ENCODE measurements at places on chromosomes 5 and 9. TPM values are rescaled to one million over a fixed set of nuclear protein-coding genes. Genes with fewer than 3 reads are reported as not detected.

- no peaks in the 10 kb centered on the region for H3K36me3 ChIP-seq
- DNase-seq: no peak
- H3K4me3 ChIP-seq: no peak overlapping the region
- H3K4me1 ChIP-seq: no peaks in the 10 kb centered on the region
Observed at GRCh38 chr9:99595796-99596195, 225.9 kb upstream of the NR4A3 start.

The FBP2 gene
- polyA plus RNA-seq: not detected

- H3K36me3 ChIP-seq: no peaks in the 10 kb centered on the region
- no peak for DNase-seq
- H3K4me1 ChIP-seq: peaks cover 22% of the 10 kb centered on the region
- no peaks in the 10 kb centered on the region for H3K27me3 ChIP-seq
Observed at GRCh38 chr9:135299651-135300345, 179.8 kb upstream of the PPP1R26 start.

GRCh38 chr5:55668356-55668755, 43.8 kb downstream of the SLC38A9 start:
- no peak for DNase-seq
- H3K36me3 ChIP-seq: no peaks in the 10 kb centered on the region
- H3K4me3 ChIP-seq: no peak overlapping the region
- H3K27ac ChIP-seq: 0 out of 2 replicates have a peak overlapping the region, but pooled peaks have one; percentile 20
- no peaks in the 10 kb centered on the region for H3K4me1 ChIP-seq

- no peak for DNase-seq
- H3K4me1 ChIP-seq: no peaks in the 10 kb centered on the region
- H3K4me3 ChIP-seq: no peak overlapping the region
- no peaks in the 10 kb centered on the region for H3K27me3 ChIP-seq
Observed at GRCh38 chr9:76116913-76117312, 226.4 kb downstream of the PCSK5 start.

The SPATA31E1 gene
- 0.05 TPM for polyA plus RNA-seq

DNA sequence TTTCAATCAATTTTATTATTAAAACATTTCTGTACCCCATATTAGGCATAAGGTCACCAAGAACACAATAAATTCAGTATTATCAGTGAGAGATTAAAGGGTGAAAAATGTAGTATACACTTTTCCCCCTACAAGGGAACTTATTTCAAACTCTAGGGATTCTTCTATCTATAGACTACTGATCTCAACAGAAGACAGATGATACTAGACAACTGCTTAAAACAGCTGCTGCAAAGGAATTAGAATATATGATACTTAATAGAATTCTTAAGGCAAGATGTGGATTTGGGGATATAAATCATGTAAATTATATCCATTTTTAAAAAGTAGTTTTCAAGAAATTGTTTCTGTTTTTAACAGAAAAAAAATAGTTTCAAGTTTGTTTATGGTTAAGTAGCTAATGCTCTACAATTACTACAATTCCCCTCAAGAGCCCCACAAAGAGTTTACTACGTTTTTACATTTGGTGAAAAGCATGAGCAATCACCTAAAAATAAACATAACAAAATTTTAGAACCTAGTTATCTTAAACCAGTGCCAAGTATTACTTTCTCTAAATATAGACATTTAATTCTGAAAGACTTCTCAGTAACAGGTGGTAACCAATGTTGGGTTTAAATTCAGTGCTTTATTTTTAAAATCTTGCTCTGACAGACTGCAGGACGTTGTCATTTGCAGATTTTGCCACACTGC, 6.0 kb downstream of the KIF24 start:
- no peak overlapping the region for H3K27ac ChIP-seq
- no peaks in the 10 kb centered on the region for H3K36me3 ChIP-seq
- H3K27me3 ChIP-seq: no peaks in the 10 kb centered on the region
- H3K4me1 ChIP-seq: peaks cover 3% of the 10 kb centered on the region

GRCh38 chr5:174571662-174572397, 152.6 kb upstream of the MSX2 start:
- H3K27ac ChIP-seq: no peak overlapping the region
- H3K4me1 ChIP-seq: no peaks in the 10 kb centered on the region
- H3K27me3 ChIP-seq: no peaks in the 10 kb centered on the region
- no peak overlapping the region for H3K4me3 ChIP-seq
- H3K36me3 ChIP-seq: no peaks in the 10 kb centered on the region
- DNase-seq: peak; percentile 52

The GDA gene
- polyA plus RNA-seq: 4.0 TPM

DNA sequence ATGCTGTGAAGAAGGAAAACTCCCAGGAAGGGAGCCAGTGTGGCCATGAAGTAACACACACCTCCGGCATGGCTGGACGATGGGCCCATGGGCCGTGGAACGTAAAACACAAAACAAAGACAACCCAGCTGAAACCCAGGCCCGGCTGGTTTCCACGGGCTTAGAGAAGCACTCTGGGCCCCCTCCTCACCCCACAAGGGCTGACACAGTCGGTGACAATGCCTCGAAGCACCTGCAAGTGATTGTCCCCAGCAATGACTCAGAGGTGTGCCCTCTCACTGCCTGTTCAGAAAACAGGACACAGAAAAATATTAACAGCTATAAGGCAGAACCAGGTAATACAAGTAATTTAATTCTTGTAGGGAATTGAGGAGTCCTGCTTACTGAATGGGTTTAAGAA, 135.3 kb downstream of the ROR2 start:
- peaks cover 9% of the 10 kb centered on the region for H3K4me1 ChIP-seq
- no peaks in the 10 kb centered on the region for H3K36me3 ChIP-seq
- DNase-seq: no peak
- no peak overlapping the region for H3K27ac ChIP-seq
- H3K4me3 ChIP-seq: no peak overlapping the region
- no peaks in the 10 kb centered on the region for H3K27me3 ChIP-seq

GRCh38 chr9:114084282-114085073, 6.4 kb upstream of the AMBP start:
- H3K27me3 ChIP-seq: no peaks in the 10 kb centered on the region
- no peak overlapping the region for H3K4me3 ChIP-seq
- no peak overlapping the region for H3K27ac ChIP-seq
- H3K36me3 ChIP-seq: no peaks in the 10 kb centered on the region
- DNase-seq: no peak

DNA sequence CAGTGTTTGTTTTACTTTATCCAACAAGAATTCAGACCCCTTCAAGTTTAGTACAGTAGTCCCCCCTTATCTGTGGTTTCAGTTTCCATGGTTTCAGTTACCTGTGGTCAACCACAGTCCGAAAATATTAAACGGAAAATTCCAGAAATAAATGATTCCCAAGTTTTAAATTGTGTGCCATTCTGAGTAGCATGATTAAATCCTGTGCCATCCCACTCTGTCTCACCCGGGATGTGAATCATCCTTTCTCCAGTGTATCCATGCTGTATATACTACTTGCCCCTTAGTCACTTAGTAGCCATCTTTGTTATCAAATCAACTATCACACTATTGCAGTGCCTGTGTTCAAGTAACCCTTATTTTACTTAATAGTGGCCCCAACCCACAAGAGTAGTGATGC, 153.8 kb upstream of the RASA1 start:
- no peaks in the 10 kb centered on the region for H3K27me3 ChIP-seq
- no peak overlapping the region for H3K27ac ChIP-seq
- H3K4me1 ChIP-seq: no peaks in the 10 kb centered on the region
- H3K4me3 ChIP-seq: no peak overlapping the region
- no peaks in the 10 kb centered on the region for H3K36me3 ChIP-seq

GRCh38 chr5:111313017-111313724, 89.0 kb downstream of the CAMK4 start:
- H3K27me3 ChIP-seq: no peaks in the 10 kb centered on the region
- H3K27ac ChIP-seq: no peak overlapping the region
- no peak overlapping the region for H3K4me3 ChIP-seq
- no peak for DNase-seq

DNA sequence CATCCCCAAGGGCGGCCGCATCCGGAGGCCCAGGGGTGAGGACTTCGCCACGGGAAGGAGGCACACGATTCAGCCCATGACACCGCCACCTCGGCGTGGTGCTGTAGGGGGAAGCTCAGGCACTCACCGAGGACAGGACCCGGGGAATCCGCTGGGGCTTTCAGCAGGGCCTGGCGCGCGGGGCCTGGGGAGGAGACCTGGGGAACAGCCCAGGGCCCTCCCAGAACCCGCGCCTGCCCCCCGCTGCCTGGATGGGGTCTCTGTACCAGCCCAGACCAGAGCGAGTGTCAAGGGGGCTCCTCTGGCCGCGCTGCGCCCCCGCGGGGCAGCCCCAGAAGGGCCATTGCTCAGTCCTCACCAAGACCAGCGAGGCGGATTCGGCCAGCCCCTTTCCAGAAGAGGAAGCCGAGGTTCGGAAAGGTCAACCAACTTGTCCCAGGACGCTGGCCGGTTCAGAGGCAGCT, 12.8 kb downstream of the COL23A1 start:
- H3K4me3 ChIP-seq: peak overlapping the region; percentile 79
- no peaks in the 10 kb centered on the region for H3K36me3 ChIP-seq
- peak; percentile 79 for DNase-seq
- H3K27ac ChIP-seq: no peak overlapping the region
- peaks cover 16% of the 10 kb centered on the region for H3K27me3 ChIP-seq

The ZFP2 gene
- 1.4 TPM for polyA plus RNA-seq

The RAPGEF1 gene
- 10.9 TPM for polyA plus RNA-seq

- H3K4me3 ChIP-seq: no peak overlapping the region
- no peak overlapping the region for H3K27ac ChIP-seq
- no peak for DNase-seq
- no peaks in the 10 kb centered on the region for H3K4me1 ChIP-seq
- peaks cover 9% of the 10 kb centered on the region for H3K27me3 ChIP-seq
- H3K36me3 ChIP-seq: no peaks in the 10 kb centered on the region
Observed at GRCh38 chr9:135711391-135711790, 9.4 kb downstream of the KCNT1 start.

GRCh38 chr5:134141331-134142050, 27.0 kb downstream of the TCF7 start:
- H3K4me3 ChIP-seq: no peak overlapping the region
- no peaks in the 10 kb centered on the region for H3K27me3 ChIP-seq
- H3K27ac ChIP-seq: no peak overlapping the region
- peaks cover 15% of the 10 kb centered on the region for H3K4me1 ChIP-seq
- H3K36me3 ChIP-seq: peaks cover 6% of the 10 kb centered on the region
- no peak for DNase-seq

DNA sequence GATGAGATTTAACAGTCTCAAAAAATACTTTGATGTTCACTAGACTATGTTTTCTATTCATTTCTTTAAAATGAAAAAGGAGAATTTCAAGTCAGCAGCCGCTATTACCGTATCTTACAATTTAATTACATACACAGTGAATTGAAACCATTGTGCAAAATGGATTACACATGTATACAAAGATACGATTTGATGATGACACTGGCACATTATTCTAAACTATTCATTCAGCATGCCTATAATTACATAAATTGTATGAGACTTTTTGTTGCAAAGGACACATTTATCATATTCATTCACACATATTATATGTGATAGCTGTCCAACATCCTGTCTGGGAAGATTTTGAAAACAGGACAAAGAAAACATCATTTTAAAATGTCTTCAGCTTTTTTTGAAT, 118.3 kb upstream of the VCAN start:
- no peak for DNase-seq
- peaks cover 3% of the 10 kb centered on the region for H3K36me3 ChIP-seq
- no peak overlapping the region for H3K4me3 ChIP-seq
- H3K27me3 ChIP-seq: no peaks in the 10 kb centered on the region

GRCh38 chr9:109506097-109506712, 8.1 kb upstream of the PTPN3 start:
- H3K27ac ChIP-seq: no peak overlapping the region
- no peaks in the 10 kb centered on the region for H3K4me1 ChIP-seq
- H3K4me3 ChIP-seq: no peak overlapping the region
- H3K27me3 ChIP-seq: peaks cover 9% of the 10 kb centered on the region
- DNase-seq: no peak

The ADAMTSL2 gene
- 0.21 TPM for polyA plus RNA-seq

The CDC25C gene
- polyA plus RNA-seq: 20.0 TPM

- no peak overlapping the region for H3K27ac ChIP-seq
- no peak overlapping the region for H3K4me3 ChIP-seq
- DNase-seq: peak; percentile 30
- no peaks in the 10 kb centered on the region for H3K4me1 ChIP-seq
Observed at GRCh38 chr5:35717718-35718117, 100.1 kb downstream of the SPEF2 start.

DNA sequence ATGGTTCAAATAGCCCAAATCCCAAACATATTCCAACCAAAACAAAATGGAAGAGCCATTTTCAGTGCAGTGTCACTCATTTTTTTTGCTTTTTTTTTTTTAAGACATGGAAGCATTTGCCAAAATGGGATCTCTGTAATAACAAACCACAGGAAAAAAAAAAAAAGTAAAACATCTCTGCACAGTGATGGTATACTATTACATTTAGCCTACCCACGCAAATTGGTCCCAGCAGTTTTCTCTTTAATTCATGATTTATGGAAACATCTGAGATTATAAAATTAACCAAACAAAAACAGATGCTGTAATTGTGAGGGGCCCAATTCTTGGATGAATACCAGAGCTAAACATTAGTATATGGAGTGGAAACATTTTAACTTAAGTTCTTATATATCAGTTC, 566.6 kb downstream of the ZNF608 start:
- H3K27ac ChIP-seq: no peak overlapping the region
- peaks cover 9% of the 10 kb centered on the region for H3K4me1 ChIP-seq

GRCh38 chr5:580436-580835, 31.7 kb upstream of the CEP72 start:
- H3K27ac ChIP-seq: no peak overlapping the region
- no peaks in the 10 kb centered on the region for H3K4me1 ChIP-seq
- no peak overlapping the region for H3K4me3 ChIP-seq
- no peaks in the 10 kb centered on the region for H3K27me3 ChIP-seq

DNA sequence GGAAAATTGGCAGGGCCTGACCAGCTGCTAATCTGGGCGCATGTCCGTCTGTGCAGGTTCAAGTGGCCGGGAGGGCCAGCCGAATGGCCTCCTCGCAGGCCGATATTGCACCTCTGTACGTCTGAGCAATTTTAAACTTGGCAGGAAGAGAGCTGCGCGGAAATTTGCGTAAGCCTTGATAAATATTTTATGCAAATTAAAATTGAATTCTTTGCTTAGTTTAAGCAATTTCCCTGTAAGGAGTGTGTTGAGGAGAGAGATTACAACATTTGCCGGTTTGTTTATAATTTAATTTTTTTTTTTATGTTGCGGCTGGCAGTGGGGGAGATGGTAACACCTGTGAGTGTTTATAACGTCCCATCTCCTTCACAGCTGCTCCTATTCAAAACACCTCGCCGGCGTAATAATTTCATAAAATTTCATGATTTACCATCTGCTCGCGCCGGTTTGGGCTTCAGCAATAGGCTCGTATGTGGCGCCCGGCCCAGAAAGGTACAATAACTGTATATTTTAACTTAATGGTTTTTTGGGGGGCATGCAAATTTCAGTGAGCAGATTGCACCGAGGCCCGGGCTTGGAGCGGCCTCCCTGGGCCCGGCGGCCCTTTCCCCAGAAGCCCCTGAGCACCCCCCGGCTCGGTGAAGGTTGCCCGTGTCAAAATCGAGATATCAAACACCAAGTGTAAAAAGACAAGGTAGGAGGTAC, 269.4 kb upstream of the MVB12B start:
- DNase-seq: no peak
- H3K4me3 ChIP-seq: no peak overlapping the region
- H3K36me3 ChIP-seq: no peaks in the 10 kb centered on the region
- no peaks in the 10 kb centered on the region for H3K27me3 ChIP-seq
- no peaks in the 10 kb centered on the region for H3K4me1 ChIP-seq
- H3K27ac ChIP-seq: no peak overlapping the region

- H3K27me3 ChIP-seq: no peaks in the 10 kb centered on the region
- no peak overlapping the region for H3K27ac ChIP-seq
- H3K4me3 ChIP-seq: no peak overlapping the region
- DNase-seq: no peak
- no peaks in the 10 kb centered on the region for H3K36me3 ChIP-seq
Observed at GRCh38 chr9:25310961-25311360, 367.3 kb downstream of the TUSC1 start.

The CLIC3 gene
- 0.57 TPM for polyA plus RNA-seq

- DNase-seq: no peak
- no peak overlapping the region for H3K4me3 ChIP-seq
- H3K27me3 ChIP-seq: no peaks in the 10 kb centered on the region
- H3K36me3 ChIP-seq: no peaks in the 10 kb centered on the region
Observed at GRCh38 chr9:117643288-117643654, 60.9 kb upstream of the TLR4 start.

Data from GM23338 (cell line).